ENCODE measurements at places on chromosomes 2 and 18. TPM values are rescaled to one million over a fixed set of nuclear protein-coding genes. Genes with fewer than 3 reads are reported as not detected.

DNA sequence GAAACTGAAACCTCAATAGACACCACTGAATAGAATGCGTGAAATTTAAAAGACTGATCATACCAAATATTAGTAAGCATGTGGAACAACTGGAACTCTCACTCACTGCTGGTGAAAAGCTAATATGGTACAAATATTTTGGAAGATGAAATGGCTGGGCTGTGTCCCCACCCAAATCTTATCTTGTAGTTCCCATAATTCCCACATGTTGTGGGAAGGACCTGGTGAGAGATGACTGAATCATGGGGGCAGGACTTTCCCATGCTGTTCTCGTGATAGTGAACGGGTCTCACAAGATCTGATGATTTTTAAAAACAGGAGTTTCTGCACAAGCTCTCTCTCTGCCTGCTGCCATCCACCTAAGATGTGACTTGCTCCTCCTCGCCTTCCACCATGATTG lies 32.0 kb upstream of the MYCN start:
- DNase-seq: no peak

DNA sequence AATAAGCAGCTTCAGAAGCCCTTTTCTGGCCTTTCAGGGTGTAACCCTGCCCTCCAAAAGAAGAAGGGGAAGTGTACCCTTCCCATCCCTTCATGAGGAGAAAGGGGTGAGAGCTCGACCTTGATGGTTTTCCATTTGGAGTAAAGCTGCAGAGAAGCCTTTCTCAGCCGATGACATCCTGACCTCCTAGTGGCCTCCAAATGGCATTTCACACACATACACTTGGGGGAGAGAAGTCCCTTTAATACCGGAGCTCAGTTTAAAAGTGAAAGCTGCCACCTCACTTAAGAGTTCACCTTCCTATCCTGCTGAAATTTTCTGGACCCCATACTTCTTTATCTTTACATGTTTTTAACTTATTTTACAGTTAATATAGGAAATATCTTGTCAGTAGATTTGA lies 716.7 kb downstream of the DCDC2C start:
- DNase-seq: no peak

DNA sequence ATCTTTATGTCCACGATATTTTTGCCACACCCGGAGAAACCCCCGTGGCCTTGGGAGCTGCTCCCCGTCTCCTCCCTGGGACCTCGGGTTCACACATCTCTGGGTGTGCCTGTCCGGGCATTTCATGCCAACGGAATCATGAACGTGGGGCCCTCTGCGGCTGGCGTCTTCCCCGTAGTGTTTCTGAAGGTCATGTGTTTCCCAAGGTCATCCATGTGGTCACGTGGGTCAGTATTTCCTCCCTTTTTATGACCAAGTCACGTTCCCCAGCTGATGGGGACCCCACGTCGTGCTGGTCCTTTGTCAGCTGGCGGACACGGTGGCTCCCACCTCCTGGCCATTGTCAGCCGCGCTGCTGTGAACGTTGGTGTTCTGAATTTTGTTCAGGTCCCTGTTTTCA lies 135.7 kb downstream of the NFATC1 start:
- peak; percentile 43 for DNase-seq

CDK15 gene
- total RNA-seq: not detected

DNA sequence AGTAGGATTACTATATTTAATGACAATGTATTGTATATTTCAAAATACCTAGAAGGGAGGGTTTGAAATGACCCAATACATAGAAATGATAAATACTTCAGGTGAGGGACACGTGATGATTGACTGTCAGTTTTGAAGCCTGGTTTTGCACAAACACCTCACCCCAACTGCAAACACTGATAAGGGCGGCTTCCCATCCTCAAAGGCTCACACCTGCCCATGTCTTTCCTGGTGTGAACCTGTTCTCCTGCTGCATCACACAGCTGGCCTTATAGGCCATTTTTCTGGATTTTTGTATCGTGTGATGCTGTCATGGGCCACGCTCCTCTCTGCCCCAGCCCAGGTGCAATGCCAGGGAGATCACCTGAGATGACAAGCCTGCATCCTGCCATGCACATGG lies 166.5 kb upstream of the NCK2 start:
- no peak for DNase-seq
